ENCODE measurements at places on chromosomes 6 and 20. TPM values are rescaled to one million over a fixed set of nuclear protein-coding genes. Genes with fewer than 3 reads are reported as not detected.

Gene ESR1
- total RNA-seq, result not detected

- no peak for DNase-seq
These were observed 107.2 kb upstream of the BTBD3 start for GRCh38 chr20:11810311-11811083.

- DNase-seq, result no peak
These were observed 138.5 kb downstream of the UST start for GRCh38 chr6:148885136-148885865.

Gene TRERF1
- 14.0 TPM for total RNA-seq

GRCh38 chr20:58636983-58637421, 14.1 kb upstream of the STX16 start:
- no peak for DNase-seq

DNA sequence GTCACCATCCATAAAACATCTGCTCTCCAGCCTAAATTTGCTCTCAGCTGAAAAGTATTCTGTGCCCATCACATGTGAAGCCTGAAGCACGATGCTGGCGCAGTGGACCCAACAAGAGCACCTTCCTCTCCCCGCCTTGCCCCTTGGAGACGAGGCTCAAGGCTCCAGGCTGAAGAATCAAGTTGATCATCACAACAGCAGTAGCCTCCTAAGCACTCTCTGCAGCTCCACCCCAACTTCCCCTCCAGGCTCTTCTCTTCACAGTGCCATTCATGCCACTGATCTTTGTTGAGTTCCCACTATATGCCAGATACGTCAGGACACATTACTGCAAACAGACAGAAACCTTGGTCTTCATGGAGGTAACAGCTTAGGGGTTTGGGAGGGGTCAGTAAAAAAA, 41.6 kb upstream of the ZNF217 start:
- no peak for DNase-seq

- DNase-seq, result no peak
These were observed 63.5 kb upstream of the BHLHE23 start for GRCh38 chr20:63070301-63070625.

Gene DEF6
- total RNA-seq, result 1.8 TPM

GRCh38 chr6:157557559-157557958, 176.6 kb downstream of the ZDHHC14 start:
- DNase-seq, result no peak

Gene CCM2L
- total RNA-seq, result 0.14 TPM

DNA sequence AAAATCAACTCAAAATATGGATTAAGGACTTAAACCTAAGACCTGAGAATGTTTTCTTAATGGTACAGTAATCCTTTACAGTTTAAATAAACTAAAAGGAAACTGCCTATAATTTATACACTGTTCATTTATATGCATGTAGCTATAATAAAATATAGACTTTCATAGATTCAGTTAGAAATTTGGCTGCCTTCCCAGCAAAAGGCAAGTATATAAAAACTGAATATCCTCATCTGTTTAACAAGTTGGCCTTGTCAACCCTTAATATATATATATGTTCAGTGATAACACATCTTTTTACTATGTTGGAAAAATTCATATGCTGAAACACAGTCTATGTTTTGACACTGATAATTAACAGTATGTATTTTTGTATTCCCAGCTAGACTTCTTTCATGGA, 123.1 kb downstream of the GRIK2 start:
- DNase-seq, result no peak

DNA sequence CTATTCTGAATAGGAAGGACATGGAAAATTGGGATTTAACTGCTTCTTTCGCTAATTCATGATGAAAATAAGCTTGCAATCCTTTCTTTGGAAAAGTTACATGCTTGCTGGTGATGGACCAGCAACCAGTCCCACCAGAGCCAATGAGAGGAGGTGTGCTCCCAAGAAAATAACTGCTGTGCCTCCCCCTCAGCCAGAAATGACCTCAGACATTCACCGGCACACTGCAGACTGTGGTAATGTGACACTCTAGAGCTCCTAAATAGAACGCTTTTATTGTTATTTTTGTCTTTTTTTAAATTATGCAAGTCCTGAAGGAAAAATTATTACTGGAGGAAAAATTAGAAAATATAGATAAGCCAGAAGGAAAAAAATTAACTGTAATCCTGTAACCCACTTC, 2.6 kb downstream of the PYGB start:
- DNase-seq, result no peak

Gene RIPOR2
- 2.9 TPM for total RNA-seq

Gene FHL5
- not detected for total RNA-seq

Gene TMEM151B
- 21.2 TPM for total RNA-seq

- no peak for DNase-seq
These were observed 129.5 kb upstream of the GGTLC1 start for GRCh38 chr20:24118034-24118433.
